Activated CD4-positive, alpha-beta T cell treated with anti-CD3 and anti-CD28 coated beads, Interleukin-2, amount 50 U/mL, for 16 hours (primary cell): ENCODE measurements at places on chromosomes 2 and 18.
A peak's percentile ranks its signal among the peaks of the same experiment; 100 is the strongest.

DNA sequence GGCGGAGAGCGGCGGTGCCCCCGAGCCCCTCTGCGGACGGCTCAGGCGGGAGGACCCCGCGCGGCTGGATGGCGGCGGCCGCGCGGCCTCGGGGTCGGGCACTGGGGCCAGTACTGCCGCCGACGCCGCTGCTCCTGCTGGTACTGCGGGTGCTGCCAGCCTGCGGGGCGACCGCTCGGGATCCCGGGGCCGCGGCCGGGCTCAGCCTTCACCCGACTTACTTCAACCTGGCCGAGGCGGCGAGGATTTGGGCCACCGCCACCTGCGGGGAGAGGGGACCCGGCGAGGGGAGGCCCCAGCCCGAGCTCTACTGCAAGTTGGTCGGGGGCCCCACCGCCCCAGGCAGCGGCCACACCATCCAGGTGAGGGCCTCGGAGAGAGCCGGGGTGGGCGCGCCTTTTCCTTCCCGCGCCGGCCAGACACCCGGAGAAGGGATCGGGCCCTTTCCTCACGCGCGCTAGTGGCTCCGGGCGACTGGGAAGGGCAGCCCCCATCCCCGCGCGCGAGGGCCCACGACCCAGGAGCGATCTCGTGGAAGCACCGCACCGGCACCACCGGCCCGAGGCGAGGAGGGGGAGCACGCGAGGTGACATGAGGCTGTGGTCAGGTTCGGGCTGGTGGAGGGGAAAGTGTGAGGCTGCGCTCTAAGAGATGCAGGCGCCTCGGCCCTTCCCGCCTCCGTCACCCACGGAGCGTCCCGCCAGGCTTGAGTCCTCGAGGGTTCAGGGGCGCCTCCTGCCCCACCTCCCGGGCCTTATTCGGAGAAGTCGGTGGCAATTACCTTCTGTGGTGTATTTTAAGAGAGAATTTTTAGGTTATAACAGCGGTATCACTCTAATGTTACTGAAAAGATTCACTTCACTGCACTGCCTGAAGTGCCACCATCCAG lies 607 bp downstream of the LAMA3 start:
- no peak for DNase-seq

DNA sequence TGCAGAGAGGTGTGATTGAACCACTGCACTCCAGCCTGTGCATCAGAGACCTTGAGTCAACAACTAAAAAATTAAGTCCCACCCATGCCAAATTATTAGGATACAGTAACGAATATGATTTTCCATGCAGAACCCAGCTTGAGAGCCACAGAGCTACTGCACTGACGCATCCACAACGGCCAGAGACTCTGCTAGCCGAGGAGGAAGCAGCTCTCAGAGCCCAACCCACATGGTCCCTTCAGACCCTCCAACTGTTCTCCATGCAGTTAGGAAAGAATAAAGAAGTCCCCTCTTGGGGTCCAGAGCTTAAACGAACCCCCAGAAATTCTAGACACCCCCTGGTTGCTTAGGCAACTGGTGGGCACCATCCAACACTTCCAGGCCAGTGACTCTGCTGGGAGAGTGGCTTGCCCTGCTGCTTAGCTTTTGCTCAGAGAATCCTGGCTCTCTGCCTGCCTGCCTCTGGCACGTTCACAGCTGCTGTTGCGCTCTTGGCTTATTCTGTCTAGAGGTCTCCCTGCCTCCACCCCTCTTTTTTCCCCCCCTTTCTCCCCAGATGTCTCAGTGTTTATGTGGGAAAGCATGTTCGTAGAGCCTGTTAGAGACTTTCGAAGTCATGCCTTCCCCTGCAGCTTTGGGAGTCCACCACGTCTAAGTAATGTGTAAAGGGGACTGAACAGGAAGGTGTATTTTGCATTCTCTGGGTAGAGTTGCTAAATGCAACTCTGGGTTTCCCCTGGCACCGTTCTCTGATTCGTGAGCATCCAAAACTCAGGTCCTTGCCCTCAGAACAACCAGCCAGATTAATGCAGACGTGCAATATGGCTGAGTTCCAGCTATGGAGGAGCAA lies 26.0 kb upstream of the SP3 start:
- DNase-seq = no peak

- no peak for DNase-seq
Observed at GRCh38 chr2:237966250-237966564, 607 bp upstream of the UBE2F start.

DNA sequence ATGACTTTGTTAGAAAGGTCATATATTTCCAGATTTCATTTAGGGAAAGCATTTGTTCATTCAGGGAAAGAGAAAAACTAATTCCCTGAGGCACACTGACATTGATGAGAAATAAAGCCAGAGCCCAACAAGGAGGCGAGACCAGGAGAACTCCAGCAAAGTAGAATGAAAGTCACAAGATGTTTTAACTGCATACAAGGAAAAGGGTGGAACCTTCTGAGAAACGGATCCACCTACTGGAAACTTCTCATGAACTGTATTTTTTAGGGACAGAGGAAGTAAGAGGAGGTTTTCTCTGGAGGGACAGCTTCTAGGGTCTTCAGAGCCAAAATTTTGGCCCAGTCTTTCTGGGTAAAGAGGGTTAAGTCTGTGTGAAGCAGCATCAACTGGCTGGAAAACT lies 548.2 kb upstream of the PIK3C3 start:
- no peak for DNase-seq

DNA sequence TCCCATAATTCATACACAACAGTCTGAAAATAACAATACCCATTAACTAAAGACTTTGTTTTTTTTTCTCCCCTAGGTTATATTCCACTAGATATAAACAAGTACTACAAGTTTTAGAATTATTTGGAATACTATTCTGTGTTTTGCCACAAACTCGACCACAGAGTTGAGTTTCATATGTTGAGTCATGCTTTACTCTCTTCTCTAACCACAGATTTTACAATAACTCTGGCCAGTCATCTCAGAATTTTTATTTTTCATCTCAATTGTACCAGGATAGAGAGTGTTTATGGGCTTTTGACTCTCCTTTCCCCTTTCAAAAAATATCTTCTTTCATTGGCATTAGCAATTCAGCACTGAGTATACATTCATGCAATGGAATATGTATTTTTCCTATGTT lies 348.7 kb upstream of the GALNT5 start:
- peak; percentile 44 for DNase-seq

DNA sequence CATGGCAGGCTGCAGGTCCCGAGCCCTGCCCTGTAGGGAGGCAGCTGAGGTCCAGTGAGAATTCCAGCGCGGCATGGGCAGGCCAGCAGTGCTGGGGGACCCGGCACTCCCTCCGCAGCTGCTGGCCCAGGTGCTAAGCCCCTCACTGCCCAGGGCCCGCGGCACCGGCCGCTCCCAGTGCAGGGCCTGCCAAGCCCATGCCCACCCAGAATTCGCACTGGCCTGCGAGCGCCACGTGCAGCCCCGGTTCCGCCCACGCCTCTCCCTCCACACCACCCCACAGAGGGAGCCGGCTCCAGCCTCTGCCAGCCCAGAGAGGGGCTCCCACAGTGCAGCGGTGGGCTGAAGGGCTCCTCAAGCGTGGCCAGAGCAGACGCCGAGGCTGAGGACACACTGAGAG lies 158.5 kb upstream of the ACVR2A start:
- DNase-seq = no peak

GRCh38 chr2:161416708-161417437 lies 776 bp downstream of the TBR1 start:
- no peak for DNase-seq

- no peak for DNase-seq
Observed at GRCh38 chr2:191351921-191352320, 106.7 kb downstream of the MYO1B start.
